ENCODE measurements at places on chromosomes 6 and 20.

- DNase-seq: no peak
Observed at GRCh38 chr20:10090588-10091166, 55.9 kb downstream of the ANKEF1 start.

DNA sequence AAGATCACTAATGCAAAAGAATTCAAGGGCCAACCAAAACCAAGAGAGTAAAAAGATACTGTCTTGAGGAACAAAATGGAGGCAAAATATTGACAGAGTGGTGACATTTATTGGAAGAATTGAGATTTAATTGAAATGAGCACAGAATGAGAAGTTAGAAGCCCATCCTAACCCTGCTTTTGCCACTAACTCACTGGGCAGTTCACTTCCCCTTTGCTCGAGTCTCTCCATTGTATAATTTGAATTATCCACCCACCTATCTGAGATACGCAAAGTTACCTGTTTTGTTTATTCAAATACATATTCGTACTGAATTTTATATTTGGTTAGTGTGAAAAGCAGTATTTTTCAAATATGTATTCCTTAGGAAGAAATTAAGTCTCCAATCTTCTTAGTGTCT, 204.5 kb upstream of the PRDM1 start:
- no peak for DNase-seq

- no peak for DNase-seq
Observed at GRCh38 chr6:136880748-136881460, 41.2 kb upstream of the SLC35D3 start.

GRCh38 chr6:94636780-94637385, 940.5 kb upstream of the MANEA start:
- no peak for DNase-seq

GRCh38 chr20:23683807-23684206, 5.0 kb downstream of the CST4 start:
- DNase-seq: no peak

DNA sequence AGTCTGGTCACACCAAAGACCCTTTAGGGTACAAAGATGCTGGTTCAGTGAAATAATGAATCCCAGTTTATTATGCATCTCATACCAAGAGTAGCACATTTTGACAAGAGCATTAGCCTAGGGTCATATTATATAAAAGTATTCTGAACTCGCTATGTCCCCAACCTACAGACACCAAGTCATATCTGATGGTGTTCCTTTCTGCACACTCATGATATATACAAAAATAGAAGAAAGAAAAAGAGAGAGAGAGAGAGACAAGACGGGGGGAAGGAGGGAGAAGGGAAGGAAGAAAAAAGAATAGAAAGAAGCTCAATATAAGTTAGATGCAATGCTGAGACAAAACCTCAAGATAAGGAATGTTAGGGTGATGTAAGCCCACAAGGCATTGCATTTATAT, 131.1 kb downstream of the DST start:
- DNase-seq: no peak

DNA sequence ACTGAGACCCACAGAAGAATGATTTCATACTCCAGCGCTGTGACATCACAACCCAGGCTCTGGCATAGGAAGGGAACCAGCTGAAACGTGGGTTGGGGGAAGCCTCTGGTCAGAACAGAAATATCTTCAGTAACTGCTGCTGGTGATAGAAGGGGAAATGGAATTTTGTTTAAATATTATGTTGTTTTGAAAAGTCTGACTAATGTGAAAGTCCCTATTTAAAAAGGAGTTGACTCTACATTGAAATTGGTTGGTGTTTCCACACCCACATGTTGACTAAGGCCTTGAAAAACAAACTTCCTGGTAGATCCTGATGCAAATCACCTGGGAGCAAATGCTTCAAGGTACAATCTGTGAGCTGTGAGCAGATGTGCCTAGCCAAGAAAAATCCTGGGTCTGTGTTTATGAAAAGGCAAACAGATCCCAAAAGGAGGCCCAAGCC, 24.5 kb upstream of the TCP11 start:
- DNase-seq: no peak

DNA sequence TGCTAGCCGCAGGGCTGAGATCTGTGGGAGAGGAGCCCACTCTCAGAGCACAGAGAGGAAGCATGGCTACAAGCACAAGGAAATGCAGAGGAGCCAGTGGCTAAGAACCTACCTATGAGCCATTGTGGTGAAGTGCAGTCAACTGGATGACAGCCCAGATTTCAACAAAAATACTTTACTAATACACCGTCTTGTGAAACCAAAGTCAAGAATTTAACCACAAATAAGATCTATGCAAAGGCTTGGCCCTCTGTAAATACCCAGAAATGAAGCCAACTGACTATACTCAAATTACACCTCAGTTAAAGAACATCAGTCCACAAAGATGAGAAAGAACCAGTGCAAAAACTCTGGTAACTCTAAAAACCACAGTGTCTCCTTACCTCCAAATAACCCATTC, 40.1 kb upstream of the PTCHD4 start:
- DNase-seq: no peak

DNA sequence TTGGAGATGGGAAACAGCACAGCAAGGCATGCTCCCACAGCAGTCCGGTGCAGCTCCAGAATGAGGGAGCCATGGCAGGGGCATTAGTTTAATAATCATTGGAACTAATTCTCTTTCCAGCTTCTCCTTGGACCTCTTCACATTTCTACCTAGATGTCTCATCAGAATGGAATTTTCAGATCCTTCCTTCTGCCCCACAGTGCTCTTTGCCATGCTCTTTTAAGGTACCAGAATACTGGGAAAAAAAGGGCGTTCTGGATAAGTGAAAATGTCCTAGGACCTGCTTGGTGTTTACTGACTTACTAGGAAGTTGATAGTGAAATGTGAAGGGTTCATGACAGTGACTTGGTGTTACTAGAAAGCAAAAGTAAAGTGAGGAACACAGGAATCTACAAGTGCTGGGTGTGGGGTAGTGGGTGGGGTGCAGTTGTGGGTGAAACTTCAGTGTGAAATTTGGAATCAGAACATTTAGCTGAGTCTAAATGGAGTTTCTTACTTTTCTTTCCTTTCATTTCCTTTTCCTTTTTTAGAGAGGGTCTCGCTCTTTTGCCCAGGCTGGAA, 207.1 kb downstream of the ARID1B start:
- DNase-seq: no peak

DNA sequence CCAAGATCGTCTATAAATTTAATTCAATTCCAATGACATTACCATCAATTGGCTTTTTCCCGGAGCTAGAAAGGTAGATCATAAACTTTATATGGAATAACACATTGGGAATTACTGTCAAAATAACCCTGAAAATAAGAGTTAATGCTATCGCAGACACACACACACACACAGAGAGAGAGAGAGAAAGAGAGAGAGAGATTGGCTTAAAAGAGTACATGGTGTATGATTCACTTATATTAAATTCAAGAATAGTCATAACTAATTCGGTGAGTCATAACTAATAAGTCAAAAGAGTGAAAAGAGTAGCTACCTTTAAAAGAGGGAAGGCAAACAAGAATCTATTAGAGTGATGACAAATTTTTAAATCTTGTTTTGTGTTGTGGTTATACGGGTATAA, 425.5 kb downstream of the TBC1D32 start:
- DNase-seq: no peak

GRCh38 chr20:3904857-3905256, 15.7 kb downstream of the PANK2 start:
- DNase-seq: no peak

DNA sequence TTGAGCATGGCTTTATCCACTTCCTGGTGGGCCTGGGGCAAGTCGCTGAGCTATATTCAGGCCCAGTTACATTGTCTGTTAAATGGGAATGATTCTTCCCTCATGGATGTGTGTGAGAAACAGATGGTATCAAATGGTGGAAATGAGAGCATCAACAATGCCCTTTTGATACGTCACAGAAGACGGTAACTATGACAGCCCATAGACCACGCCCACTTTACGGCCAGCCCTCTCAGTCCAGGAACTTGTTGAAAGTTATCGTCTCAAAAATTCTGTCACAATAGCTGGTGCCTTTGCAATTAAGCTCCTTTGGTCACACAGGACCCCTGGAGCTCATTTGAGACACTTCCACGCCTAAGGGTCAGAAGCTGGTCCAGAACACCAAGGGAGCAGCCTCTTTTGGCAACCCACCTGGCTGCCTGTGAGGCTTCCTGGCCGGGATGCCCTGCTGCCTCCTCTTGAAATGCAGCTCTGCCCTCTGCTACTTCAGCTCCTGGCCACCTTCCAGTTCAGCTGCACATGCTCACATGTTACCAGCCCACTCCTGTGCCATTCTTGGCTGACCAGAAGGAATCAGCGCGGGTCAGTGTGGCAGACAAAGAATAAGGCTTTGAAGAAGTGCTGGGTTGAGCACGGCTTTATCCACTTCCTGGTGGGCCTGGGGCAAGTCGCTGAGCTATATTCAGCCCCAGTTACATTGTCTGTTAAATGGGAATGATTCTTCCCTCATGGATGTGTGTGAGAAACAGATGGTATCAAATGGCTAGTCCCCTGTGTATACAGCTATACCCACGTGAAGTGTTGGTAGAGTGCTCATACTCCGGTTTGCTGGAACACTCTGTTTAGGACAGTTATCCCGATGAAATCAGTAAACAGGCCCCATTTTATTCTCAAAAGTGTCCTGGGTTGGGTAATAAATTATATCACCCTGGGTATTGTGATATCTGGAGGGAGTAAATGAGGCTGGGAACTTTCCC, 199.2 kb upstream of the SUPT3H start:
- no peak for DNase-seq

- DNase-seq: no peak
Observed at GRCh38 chr6:27674882-27675281, 202.0 kb upstream of the ZNF184 start.

- DNase-seq: no peak
Observed at GRCh38 chr20:49630396-49630951, 62.5 kb upstream of the PTGIS start.

DNA sequence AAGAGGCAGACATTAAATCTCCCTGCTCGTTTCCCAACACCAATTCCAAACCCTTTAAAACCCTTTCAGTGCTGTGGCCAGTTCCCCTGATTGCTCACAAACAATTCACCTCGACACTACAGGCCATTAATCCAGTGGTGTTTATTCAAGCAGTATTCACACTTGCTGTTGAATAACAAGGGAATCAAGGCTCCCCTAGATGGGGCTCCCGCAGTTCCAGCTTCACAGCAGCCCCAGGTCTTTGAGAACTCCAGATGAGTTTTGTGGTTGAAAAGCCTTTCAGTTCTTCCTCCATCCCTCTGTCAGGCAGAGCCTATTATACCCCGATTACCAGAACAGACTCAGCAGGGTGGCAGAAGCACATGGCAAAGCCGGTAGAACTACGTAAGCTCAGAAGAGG, 36.2 kb downstream of the JAG1 start:
- peak; percentile 63 for DNase-seq

- DNase-seq: no peak
Observed at GRCh38 chr20:21820688-21821087, 115.2 kb downstream of the PAX1 start.

DNA sequence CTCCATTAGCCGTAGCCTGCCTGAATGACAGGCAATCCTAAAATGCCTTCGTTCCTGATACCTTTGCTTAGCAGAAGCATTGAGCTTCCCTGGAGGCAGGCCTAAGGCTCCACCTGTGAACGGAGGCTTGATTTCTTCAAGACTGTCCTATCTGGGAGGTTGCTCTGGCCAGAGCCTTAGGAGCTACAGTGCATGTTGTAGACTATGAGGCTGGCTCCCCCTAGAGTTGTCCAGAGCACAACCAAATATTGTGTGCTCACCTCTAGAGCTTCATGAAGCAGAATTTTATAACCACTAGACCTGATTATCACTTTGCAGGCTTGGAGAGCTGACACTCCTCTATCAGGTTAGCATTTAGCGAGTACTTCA, 217.8 kb downstream of the MAFB start:
- DNase-seq: no peak

DNA sequence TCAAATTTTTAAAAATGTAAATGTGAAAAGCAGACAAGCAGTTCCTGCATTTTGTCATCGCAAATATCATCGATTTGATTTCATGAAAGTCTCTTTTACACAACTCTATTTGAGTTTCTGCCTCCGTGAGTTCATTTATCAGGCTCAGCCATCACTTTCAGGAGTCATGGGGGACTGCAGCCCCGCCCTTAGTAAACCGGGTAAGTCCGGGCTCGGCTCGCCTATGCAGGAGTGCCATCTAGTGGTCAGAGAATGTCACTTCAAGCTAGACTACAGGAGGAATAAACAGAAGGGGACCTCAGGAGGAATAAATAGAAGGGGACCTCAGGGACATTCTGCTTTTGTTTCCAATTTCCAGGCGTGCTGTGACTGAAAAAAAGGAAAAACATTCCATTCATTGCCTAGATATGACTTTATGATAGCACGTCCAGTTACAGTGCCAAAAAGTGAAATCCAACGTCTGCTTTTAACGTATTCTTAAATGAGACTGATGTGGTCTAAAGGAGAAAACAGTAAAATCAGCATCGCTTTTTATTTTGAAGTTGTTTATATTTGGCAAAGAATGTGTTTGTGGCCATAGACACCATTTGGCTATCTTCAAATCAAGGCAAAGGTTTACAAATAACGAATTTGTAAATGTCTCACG, 333.9 kb downstream of the HACE1 start:
- peak; percentile 87 for DNase-seq

DNA sequence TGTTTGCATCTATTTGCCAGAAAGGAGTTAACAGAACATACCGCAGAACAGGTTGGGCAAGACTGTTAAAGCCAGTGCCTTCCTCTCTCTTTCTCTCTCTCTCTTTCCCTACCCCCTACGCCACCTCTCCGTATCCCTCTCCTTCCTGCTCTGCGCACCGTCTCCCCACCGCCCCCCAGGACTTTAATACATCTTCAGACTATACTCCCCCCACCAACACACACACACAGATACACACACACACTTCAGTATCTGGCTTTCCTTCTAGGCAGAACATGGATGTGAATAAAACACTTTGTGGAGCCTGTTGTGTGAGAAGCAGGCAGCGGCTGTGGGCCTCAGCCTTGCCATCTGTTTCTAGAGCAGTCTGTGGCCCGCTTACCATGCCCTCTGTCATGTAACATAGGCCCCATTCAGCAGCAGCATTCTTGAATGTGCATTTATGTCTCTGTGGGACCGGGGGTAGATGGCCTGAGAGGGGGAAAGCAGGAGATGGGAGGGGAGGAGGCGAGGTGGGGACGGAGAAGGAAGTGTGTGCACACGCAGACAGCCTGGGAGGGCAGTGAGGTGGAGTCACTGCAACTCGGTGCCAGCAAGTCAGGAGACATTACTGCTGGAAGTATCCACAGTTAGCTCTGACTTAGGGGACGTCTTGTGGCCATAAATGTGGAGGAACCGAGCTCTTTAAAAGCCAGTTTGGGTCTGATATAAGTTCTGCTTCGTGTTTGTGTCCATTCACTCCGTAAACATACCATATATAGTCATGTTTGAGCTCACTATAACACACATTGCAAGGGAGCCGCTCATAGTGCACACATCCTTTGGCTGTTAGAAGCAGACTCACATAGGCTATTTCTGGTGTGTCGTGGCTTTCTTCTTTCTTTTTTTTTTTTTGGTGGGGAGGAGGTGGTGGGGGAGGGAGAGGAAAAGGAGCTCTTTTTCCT, 38.4 kb downstream of the RREB1 start:
- peak; percentile 76 for DNase-seq
